Activated B cell treated with CpG ODN at 0.5 μM for 24 hours (primary cell): ENCODE measurements at places on chromosomes 1 and 21.

GRCh38 chr1:22075718-22076117, 23.2 kb downstream of the CDC42 start:
- no peak for DNase-seq

GRCh38 chr1:3599816-3600215, 11.5 kb downstream of the MEGF6 start:
- no peak for DNase-seq

GRCh38 chr1:200437556-200438203, 27.8 kb upstream of the ZNF281 start:
- no peak for DNase-seq

DNA sequence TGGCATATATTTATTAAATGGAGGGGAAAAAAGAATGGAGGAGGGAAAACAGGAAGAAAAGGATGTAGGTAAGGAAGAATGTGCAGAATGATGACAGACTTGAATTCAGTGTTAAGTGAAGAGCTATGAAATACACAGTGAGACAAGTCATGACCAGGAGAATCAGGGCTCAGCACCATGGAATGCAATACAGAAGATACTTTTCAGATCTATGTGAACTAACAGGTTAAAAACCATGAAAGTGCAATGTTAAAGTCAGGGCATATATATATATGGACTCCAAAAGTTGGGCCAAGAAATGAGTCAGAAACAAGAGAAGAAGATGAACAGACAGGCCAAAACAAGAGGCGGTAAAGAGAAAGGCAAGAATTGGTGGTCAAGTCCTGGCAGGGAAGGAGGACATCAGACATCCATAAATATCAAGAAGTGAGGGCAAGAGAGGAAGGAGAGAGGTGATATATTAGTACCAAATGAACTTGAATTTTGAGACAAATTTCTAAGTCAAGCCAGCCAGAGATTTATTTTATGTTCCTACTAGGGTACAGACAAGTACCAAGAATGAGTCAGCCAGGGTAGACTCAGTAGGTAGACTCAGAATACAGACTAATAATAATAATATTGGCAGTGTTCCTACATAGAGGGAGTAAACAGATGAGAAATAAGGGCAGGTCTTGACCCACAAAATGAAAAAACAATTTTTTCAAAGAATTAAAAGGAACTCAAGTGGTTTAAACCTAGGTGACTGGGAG, 39.5 kb upstream of the MCOLN3 start:
- no peak for DNase-seq

- DNase-seq, result no peak
Observed at GRCh38 chr1:199173356-199173755, 534.5 kb downstream of the PTPRC start.

GRCh38 chr1:67489643-67490042, 59.4 kb upstream of the SERBP1 start:
- no peak for DNase-seq

GRCh38 chr21:42905195-42905594, 12.1 kb downstream of the NDUFV3 start:
- DNase-seq, result no peak

GRCh38 chr21:41187537-41188025, 19.6 kb downstream of the BACE2 start:
- DNase-seq, result no peak

DNA sequence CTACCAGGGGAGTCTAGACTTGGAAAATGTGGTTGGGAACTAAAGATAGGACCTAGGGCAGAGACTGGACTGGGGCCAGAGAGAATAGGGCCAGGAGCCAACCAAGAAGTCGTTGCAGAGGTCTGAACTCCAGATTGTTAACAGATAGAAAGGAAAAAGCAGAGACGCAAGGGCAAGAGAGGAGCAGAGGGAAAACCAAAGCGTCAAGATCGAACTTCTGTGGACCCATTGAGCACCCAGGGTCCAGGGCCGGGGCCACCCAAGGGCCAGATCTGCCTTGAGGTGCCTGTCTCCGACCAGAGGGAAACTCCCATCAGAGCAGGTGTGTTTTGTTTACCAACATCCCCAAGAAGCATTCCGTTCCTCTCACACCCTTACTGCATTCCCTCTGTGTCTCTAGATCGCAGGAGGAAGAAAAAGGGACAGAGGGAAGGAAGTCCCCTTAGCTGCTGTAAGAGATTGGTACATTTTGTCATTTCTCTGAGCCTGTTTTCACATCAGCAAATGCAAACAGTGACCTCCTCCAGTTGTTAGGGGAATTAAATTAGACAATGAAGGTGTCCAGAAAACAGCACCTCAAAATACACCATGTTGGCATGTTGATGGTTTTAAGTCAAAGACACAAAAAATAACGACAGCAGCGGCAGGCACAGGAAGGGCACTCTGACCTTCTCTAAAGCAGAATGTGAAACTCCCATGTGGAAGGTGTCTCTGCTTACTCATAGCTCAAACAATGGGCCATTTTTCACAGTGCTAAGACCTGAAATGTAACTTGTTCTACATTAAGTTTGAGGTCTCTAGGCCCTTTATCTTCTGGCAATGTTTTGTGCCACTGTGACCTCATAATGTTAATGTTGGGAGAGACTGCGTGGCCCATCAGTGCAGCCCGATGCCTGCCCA, 105.8 kb upstream of the RAB4A start:
- no peak for DNase-seq

DNA sequence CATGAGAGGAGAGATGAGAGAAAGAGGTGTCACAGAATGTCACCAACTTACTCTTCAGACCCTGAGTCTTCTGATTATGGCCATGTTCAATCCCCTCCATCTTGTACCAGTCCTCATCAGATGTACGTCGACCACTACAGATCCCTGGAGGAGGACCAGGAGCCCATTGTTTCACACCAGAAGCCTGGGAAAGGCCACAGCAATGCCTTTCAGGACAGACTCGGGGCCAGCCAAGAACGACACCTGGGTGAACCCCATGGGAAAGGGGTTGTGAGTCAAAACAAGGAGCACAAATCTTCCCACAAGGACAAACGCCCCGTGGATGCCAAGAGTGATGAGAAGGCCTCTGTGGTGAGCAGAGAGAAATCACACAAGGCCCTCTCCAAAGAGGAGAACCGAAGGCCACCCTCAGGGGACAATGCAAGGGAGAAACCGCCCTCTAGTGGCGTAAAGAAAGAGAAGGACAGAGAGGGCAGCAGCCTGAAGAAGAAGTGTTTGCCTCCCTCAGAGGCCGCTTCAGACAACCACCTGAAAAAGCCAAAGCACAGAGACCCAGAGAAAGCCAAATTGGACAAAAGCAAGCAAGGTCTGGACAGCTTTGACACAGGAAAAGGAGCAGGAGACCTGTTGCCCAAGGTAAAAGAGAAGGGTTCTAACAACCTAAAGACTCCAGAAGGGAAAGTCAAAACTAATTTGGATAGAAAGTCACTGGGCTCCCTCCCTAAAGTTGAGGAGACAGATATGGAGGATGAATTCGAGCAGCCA, 8.0 kb downstream of the ELOA start:
- DNase-seq, result no peak
